ENCODE measurements at places on chromosomes 5 and 9.

DNA sequence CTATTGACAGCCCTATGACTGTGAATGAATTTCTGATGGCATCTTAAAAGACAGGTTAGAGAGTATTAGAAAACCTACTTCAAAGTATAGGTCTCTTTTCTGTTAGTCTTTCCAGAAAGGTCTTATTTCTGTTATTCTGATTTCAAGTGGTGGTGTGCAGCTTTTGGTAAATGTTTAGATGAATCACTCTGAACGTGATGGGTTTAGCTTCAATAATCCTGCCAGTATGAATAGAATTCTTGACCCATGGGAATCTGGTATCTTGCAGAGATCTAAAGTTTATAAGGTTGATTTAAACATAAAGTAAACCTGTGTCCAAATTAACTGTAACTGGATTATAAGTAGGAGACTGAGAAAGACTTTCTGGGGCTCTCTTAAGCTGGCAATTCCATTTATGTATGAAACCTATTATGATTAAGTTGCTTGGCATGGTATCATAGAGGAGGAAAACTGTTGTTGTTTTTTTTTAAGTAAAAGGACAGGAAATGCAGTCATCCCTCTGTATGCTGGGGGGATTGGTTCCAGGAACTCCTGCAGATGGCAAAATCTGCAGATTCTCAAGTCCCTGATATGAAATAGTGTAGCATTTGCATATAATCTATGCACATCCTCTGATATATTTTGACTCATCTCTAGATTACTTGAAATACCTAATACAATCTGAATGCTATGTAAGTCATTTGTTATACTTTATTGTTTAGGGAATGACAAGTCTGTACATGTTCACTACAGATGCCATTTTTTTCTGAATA lies 77.0 kb upstream of the ADAMTS19 start:
- DNase-seq: no peak

GRCh38 chr9:19800884-19801283 lies 12.0 kb upstream of the SLC24A2 start:
- no peak for DNase-seq

- DNase-seq: no peak
Observed at GRCh38 chr5:142869886-142870285, 99.7 kb downstream of the ARHGAP26 start.

DNA sequence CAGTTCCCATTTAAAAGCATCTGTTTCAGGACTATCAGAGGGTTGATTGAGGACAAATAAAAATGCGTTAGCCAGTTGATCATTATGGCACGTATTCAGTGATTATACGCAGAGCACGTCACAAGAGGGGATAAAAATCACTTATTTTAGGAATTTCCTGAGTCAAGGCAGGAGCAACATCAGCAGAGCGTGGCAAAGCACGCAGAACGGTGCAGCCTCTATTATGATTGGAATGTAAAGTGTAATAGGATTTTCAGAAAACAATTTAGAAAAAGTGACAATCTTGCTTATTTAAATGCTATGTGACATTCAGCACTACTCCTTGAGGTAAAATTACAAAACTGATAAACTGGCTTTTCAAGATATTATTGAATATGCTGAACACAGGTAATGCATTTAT lies 413.6 kb upstream of the DAP start:
- DNase-seq: no peak

- no peak for DNase-seq
Observed at GRCh38 chr5:143775258-143775657, 36.7 kb upstream of the HMHB1 start.

DNA sequence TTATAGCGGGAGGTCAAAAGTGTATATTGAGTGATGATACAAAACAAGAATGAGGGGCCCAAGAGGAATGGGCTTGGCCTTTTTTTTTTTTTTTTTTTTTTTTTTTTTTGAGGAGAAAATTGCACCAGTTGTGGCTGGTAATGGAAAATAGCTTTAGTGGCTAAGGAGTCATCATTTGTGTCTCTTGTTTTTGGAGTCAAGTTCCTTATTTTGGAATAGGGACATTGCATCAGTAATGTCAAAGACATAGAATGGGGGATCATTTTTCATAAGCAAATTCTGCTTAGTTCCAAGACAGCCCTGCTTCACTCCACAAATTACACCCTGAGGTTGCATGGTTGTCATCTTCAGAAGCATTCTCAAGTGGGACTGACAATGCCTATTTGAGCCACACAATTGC lies 137.4 kb downstream of the STK32A start:
- DNase-seq: no peak

DNA sequence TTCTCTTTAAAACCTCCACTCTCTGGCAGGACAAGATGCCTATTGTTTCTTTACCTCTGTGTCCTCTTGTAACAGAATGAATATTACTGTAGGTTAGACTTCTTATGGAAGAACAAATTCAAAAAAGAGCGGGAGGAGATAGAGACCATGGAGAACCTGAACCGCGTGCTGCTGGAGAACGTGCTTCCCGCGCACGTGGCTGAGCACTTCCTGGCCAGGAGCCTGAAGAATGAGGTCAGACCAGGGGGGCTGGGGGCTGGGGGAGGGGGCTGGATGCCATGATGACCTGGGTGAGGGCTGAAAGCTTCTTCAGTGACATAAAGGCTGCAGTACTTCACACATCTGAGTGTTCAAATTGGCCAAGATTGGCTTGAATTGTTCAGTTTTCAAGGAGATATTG lies 61.4 kb downstream of the CFAP90 start:
- DNase-seq: no peak

DNA sequence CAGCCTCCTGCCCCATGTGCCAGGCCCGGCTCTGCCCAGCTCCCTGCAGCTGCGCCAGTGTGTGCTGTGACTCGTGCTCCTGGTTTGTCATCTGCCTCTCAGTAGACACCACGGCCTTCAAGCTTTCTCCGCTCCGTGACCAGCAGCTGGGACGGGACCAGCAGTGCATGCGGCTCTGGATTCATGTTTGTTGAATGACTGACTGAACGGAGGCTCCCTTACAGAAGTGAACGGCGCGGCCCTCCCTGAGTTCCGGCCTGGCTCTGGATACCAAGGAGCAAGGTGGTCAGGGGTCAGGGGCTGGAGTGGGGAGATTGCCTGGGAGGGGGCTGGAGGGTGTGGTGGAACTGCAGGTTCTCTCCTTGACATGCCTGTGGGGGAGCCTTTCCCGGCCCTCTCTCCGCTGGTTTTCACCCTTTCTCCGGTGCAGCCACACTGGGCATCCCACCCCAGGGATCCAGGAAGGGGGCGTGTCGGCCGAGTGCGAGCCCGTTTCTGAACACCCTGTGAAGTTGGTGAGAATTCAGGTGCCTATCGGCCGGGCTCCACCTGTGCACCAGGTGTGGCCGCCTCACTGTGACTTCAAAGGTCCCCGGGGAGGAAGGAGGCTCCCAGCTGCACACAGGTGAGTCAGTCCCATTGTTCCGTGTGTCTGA lies 11.1 kb upstream of the CEP72 start:
- no peak for DNase-seq

- no peak for DNase-seq
Observed at GRCh38 chr9:108835831-108836230, 20.0 kb downstream of the ACTL7B start.

DNA sequence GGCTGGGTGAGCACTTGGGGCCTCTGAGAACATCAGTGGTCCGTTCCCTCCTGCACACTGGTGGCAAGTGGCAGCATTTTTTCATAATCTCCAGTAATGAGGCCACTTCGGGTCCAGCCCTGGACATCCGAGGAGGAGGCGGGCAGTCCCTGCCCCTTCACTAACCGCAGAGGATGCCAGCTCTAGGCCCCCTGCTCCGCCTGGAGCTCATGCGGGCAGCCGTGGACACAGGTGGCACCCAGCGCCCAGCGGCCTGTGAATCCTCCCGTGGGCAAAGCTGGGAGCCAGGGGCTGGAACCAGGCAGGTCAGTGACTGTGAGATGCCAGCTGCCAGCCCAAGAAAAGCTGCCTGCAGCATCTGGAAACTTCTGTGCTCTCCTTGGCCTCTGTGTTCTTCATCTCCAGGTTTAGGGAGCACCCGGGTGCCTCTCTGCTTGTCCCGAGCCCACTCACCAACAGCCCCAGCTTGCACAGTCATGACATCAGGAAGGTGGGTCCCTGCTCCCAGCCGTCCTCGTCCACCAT lies 92.4 kb downstream of the KCNT1 start:
- DNase-seq: no peak

DNA sequence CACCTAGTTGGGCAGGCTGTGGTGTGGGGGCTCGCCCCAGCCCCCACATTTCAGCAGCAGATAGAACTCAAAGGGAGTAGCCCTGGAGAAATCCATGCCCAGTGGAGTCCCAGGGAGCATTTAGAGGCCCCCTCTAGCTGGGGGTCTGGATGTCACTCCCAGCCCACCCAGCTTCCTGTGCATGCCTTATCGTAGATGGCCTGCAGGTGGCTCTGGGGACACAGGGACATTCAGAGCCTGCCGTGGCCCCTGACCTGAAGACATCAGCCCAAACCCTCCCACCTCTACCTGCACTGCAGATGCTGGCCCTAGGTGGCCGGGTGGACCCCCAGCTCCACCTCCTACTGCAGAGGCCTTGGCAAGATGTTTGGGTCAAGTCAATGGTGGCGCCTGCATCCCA lies 49.0 kb upstream of the LMX1B start:
- DNase-seq: no peak

- no peak for DNase-seq
Observed at GRCh38 chr5:88952344-88952743, 69.4 kb upstream of the MEF2C start.

- no peak for DNase-seq
Observed at GRCh38 chr5:1122511-1123294, 10.8 kb upstream of the SLC12A7 start.

- no peak for DNase-seq
Observed at GRCh38 chr5:93062548-93062947, 518.5 kb downstream of the NR2F1-AS1 start.

DNA sequence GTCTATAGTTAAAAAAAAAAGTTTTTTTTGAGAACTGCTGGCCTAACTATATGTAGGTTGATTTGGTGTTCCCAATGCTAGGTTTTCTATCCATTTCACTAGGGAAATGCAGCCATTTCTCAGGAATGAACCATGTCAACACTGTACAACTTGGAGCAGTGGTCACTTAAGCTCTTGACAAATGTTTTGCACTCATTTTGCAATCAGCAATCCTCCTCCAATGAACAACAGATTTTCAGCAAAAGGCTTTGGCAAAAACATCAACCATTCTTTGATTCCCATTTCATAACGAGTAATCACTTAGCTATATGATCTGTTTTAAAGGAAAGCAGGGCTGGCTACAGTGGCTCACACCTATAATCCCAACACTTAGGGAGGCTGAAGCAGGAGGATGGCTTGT lies 17.9 kb downstream of the STRBP start:
- DNase-seq: no peak

- DNase-seq: no peak
Observed at GRCh38 chr5:2797981-2798380, 46.5 kb upstream of the IRX2 start.

Data from stimulated activated CD4-positive, alpha-beta T cell treated with anti-CD3 and anti-CD28 coated beads, Interleukin-4, amount 100 ng/mL, for 24 hours (primary cell).